ENCODE measurements at places on chromosomes 11 and 22. TPM values are rescaled to one million over a fixed set of nuclear protein-coding genes. Genes with fewer than 3 reads are reported as not detected.

- DNase-seq = no peak
These were observed 5.5 kb downstream of the KMT2A start for GRCh38 chr11:118441770-118442275.

DNA sequence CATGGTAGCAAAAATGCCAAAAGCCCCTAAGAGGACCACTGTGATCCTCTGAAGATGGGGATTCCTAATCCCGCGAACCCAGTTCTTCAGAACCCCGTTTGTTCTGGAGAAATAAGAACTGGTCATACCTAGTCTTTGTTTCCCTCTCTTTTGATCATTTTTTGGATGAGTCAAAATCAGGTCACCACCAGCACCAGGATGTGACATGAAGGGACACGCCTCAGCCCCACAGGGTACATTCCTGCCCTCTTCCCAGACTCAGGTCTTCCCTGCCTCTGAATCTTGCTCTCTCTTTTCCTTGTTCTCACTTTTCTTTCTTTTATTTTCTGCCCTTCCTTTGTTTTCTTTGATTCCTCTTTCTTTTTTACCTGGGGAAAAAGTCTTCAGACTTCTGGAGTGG, 14.6 kb upstream of the ANO1 start:
- no peak for DNase-seq

The JAML gene
- total RNA-seq = 5.4 TPM

DNA sequence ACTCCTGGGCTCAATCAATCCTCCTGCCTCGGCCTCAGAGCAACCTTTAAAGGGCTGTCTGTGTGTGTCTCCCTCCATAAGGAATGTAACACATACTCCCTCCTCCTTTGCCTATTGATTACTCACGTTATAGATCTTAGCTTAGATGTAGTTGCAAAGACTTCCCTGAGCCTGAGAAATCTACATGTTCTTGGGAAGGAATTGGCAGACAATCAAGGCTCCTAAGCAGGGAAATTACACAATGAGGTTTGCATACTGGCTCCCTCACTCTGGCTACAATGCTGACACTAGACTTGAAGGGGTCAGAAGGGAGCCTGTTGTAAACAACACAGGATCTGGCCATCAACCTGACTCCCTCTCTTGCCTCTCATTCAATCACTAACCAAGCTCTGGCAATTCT, 5.2 kb upstream of the OLFML1 start:
- no peak for DNase-seq

DNA sequence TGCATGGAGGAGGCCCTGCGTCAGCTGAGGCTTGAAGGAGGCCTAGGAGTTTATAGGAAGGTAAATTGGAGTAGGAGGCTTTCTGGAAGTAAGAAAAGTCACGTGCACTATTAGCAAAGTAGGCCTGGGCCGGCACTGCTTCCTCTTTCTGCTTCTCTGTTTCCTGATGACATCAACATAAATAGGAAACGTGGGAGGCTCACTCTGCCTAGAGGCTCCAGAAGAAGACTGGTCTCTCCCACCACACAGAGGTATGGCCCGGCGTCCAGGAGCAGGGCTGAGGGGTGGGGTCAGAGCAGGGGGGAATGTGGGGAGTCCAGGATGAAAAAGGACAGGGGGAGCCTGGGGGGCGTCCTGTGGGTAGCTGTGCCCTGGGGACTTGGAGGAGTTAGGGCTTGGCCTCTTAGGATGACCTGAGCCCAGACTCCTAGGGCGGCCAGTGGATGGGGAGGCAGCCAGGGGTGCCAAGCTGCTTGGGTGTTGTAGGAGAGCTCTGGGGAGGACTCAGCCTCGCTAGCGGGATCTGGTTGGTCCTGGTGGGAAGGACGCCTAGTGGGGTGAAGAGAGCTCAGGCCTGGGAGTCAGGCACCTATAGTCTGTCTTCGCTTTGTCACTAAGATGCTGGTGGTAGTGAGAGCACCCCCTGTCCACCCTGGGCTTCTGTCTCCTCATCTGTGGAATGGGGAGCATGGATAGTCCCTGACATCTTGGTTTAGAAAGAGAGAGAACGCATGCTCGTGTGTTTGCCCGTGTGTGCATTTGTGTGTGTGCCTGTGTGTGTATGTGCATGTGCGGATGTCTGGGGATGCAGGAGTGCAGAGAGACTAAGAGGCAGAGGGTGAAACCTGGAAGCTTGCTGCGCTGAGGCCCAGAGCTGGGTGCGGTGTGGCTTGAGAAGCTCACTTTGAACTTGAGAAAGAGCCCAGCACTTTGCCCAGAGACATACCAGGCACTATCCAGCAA, at the start of gene CSF2RB:
TSS of gene CSF2RB (plus strand) at position 202 of the 963 bp plus-strand sequence. CDS start 8,580 bp downstream, outside the sequence.
- peak; percentile 88 for DNase-seq

- no peak for DNase-seq
These were observed 17.1 kb upstream of the SYVN1 start for GRCh38 chr11:65151331-65151899.

DNA sequence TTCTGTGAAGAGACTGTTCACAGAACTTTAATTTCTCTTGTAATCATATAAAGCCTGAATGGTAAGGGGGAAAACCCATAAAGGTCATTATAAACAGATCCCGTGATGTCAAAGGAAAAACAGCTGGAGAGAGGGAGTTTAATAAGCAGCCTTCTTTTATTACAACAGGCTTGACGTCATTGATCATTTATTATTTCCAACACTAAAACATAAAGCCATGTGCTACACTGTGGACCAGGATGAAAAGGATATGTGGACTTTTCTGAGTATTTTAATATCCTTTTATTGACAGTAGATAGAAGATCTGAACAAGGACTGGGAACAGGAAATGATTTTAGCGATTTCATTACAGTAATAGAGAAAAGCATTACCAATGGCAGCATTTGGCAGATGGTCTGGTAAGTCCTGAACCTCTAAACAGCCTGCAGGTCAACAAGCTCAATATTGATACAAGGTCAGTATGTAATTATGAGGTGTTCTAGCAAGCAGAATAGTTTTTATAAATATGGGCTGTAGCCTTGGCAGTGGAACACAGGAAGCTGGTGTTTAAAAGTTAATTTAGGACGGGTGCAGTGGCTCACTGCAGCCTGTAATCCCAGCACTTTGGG, 25.1 kb upstream of the TPH1 start:
- no peak for DNase-seq

- DNase-seq = no peak
These were observed 275.6 kb downstream of the GRM5 start for GRCh38 chr11:88790182-88790581.
